ENCODE measurements at places on chromosomes 1 and 21.
A peak's percentile ranks its signal among the peaks of the same experiment; 100 is the strongest.

GRCh38 chr1:41013796-41014195 lies 7.7 kb downstream of the SLFNL1 start:
- DNase-seq = no peak

DNA sequence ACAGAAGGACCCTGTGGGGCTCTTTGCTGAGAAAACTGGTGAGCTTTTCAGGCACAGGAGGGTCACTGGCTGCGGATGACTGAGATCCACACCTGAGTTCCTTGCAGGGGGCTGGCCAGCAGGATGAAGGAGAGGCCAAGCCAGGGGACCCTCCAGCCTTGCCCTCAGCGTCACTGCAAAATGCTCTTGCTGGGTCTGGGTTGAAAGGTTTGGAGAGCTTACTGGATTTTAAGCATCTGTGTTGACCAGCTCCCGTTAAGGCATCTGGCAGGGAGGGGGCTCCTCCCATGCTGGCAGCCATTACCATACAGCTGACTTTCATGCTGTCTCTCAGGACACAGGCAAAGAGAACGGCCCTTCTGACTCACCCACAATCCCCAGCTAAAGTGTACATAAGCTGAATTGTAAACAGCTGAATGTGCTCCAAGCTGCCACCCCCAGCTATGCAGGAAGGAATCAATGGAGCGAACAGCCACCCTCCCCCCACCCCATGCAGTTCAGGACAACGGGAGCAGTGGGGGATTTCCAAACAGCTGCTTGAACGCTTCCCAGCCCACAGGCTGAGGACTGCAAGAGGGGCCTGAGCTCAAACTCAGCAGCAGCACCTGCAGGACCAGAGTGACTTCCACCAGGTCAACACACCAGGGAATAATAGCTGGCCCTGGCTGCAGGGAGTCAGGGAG lies 21.3 kb upstream of the A3GALT2 start:
- peak; percentile 68 for DNase-seq

DNA sequence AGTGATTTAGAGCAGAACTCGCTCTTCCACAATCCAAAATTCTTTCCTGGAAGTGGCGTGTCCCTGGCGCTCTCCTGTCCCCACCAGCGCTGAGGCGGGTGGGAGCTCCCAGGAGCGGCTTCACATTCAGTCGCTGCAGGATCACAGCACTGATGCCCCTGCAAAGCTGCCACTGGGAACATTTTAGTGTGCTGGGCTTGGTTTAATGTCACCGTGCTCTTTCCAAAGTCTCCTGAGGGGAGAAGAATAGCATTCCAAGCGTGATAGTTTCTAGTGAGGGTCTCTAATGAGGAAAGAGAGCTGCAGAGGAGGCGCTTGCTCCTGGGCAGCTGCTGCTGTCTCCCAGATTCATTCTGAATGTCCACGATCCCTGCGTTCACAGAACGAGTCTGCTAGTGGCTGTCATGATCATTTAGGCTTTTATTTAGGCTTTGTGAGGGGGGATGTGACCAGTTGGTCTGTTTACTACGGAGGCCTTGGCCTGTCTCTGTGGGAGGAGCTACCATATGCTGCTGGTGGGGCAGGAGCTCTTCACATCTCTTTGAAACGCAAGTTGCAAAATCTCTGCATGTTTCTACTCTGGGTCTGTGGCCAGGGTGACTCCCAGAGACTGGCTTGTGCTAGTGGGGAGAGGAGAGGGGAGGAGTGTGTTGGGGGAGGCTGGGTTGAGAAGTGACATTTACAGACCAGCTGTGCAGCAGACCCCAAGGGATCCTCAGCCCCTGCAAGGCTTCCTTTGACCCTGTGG lies 23.4 kb downstream of the OLFML3 start:
- no peak for DNase-seq

GRCh38 chr1:209076688-209077087 lies 506.8 kb upstream of the CAMK1G start:
- DNase-seq = no peak
